ENCODE measurements at places on chromosomes 7 and 10. TPM values are rescaled to one million over a fixed set of nuclear protein-coding genes. Genes with fewer than 3 reads are reported as not detected.

GRCh38 chr10:35236739-35237138, 99.6 kb upstream of the CCNY start:
- no peak for DNase-seq

- no peak for DNase-seq
These were observed 138.1 kb upstream of the BTBD16 start for GRCh38 chr10:122132882-122133565.

- no peak for DNase-seq
These were observed 102.0 kb downstream of the SFMBT2 start for GRCh38 chr10:7308826-7309225.

DNA sequence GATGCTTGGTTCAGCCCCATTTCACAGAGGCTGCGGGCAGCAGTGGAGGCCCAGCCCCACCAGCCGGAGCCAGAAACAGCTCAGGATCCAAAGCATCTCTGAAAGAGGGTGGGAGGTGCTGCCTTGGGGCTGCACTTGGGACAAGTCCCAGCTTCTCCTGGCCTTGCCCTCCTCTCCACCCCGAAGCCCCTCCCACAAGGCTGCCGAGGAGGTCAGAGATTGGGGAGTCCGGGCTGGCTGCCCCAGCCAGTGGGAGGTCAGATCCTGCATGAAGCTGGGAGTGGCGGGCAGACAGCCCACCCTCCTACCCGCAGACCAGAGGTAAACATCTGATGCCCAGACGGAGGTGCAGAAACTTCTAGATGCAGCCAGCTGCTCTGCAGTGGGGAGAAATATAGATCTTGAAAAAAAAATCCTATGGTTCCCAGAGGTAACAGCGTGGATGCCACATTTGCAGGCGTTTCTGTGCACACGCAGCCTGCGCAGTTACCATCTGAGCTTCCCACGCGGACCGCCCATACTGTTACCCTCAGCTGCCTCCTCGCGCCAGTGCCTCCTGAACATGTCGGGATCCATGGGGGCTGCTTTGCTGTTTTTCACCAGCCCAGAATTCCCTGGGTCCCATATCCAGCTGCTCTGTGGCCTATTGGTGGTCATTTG, 36.9 kb upstream of the GNA12 start:
- DNase-seq, result no peak

GRCh38 chr7:34277016-34277802, 371.9 kb downstream of the BMPER start:
- DNase-seq, result no peak

DNA sequence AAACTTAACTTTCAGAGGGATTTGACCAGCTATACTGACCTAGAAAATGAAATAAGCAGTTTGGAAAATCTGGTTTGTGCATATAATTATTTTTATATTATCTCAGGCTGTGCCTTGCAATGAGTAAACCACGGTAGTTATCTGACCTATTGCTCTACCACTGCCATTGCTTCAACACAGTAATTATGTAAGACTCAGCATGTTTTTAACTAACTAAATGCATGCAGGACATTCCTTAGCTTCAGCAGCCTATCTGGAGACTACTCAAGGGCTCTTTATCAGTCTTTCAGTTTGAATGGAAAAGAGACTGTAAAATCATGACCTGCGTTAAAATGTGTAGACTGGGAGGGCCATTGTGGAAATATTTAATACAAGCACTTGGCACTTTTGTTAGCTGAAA, 22.5 kb downstream of the CHN2 start:
- DNase-seq, result no peak

DNA sequence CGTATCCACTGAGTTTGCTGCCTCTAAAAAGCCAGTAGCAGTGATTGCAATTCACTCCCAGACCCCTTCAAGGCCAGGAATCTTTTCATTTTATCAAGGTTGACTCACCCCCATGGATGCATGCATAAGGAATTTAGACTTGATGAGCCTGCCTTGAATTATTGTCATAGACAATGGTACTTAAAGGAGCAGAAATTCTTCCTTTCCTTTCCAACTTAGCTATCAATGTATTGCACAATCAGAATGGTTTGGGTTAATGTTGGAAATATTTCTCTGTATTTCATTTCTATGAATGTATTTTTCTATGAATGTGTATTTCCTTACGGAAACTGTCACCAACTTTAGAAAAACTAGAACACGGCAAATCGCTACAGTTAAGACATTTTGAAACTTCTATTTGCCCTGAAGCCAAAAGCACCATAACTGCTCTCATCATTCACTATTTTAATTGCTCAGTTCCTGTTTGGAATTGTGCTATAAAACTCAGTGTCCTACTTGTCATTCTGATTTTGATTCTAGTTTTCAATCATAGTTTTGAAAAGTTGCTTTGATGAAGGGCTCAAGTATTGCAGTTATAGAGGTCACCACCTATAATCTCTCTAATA, 355.7 kb upstream of the AKR1E2 start:
- no peak for DNase-seq

- DNase-seq, result no peak
These were observed 933 bp upstream of the RNF32 start for GRCh38 chr7:156639426-156640256.

GRCh38 chr10:119026301-119027110, 3.0 kb upstream of the NANOS1 start:
- no peak for DNase-seq

- no peak for DNase-seq
These were observed 81.2 kb downstream of the ZNRF2 start for GRCh38 chr7:30365621-30366020.

DNA sequence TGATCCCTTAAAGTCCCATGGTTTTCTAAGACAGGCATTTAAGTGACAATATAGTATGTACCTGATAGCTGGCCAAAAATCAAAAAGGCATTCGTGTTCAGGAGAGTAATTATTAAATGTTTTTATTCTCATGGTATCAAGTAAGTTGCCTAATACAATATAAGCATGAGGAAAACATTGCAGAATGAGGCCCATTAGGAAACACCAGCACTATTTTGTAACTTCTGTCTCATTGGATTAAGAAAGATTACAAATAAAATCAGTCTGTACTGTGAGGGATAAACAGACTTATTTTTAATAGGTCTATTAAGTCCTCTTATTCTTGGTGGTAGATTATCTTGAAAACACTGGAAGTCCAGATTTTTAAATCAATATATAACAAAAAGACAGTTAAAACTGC, 110.1 kb downstream of the SNX13 start:
- DNase-seq, result no peak

- no peak for DNase-seq
These were observed 2.4 kb downstream of the ZNF488 start for GRCh38 chr10:47381427-47382379.

DNA sequence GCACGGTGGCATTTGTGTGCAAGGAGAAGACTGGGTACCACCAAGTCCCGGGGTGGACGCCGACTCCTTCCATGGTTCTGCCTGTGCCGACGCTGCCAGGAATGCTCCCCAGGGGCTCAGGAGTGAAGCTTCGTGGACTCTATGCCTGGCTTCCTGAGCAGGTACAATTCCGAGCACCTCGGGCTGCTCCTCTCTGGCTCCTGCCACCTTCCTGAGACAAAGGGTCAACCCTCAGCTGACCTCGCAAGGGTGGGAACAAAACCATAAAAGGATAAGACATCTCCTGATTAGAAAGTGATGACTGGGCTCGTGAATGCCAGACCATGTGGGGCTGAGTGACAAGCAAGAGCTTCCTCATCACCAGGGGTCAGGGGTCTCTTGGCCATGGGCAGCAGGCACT, 31.8 kb downstream of the CALML3 start:
- no peak for DNase-seq

- no peak for DNase-seq
These were observed 38.8 kb downstream of the ERLIN1 start for GRCh38 chr10:100146875-100147650.

- no peak for DNase-seq
These were observed 418.2 kb upstream of the AKR1E2 start for GRCh38 chr10:4407783-4408182.

- no peak for DNase-seq
These were observed 29.2 kb upstream of the TNS3 start for GRCh38 chr7:47611045-47611511.

- no peak for DNase-seq
These were observed 6.6 kb downstream of the PILRB start for GRCh38 chr7:100364480-100364879.

- DNase-seq, result no peak
These were observed 556.3 kb downstream of the GRM8 start for GRCh38 chr7:126696256-126697038.

DNA sequence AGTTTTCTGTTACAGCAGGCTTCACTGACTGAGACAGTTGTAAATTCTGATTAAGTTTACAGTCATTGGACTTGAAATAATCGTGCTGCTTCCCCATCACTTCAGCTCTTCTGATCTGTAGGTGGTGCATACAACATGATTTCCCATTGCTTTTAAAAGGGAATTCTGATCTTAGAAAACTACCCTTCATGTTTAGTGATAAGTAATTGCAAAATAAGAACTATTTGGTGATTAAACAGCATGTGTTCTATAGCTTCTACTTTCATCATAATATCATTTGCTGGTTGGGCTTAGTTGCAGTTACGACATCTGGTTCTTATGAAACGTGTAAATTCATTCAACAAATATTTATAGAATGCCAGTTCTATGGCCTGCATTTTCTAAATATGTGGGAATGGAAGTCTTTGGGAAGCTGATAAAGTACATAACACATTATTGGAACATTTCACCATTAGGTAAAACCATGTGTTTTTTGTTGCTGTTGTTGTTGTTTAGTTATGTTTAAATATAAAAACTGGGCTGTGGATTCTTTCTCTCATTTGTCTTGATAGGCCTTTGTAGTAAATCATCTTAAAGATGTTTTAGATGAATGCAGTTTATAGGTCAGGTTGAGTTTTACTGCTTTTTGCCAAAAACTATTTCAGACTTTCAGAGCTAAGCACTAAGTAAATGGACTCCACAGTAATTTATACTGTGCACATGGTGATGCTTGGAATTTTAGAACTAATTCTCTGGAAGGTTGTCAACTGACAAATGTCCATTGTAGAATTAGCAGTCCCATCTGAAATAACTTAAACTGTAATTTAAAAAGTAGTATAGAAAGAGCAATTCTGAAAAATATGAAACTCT, 13.1 kb downstream of the GNAI1 start:
- peak; percentile 85 for DNase-seq

DNA sequence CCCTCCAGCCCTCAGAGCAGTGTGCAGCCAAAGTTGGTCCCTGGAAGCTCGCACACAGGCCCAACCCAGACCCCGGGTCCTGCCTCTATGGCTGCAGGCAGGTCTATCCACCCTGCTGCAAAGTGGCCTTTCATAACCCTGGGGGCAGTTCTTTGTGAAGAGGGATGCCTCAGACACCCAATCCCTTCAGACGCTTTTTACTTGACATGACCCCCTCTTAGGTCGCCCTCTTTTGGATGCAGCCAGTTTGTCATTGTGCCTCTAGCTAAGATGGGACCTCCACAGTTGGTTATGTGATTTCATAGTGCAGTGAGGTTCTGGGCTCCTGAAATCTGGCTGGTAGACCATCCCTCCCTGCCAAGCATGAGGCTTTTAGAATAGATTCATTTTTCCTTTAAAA, 27.3 kb downstream of the SMKR1 start:
- DNase-seq, result no peak

- DNase-seq, result no peak
These were observed 18.9 kb downstream of the CEP55 start for GRCh38 chr10:93515071-93516005.

DNA sequence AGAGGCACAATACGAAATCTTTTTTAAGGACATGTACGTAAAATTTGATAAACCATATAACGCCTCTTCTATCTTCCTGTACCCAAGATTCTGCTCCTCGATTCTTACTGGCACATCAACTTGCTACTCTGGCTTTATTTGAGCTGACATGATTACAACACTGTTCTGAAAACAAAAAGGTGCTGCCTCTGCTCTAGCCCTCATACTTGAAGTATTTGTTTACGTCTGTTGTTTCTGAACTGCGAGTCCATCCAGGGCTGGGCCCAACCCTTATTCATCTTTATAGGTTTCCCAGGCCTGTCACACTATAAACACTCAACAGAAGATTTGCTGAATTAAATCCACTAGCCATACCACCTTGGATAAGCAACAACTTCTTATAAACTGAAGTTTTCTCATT, 96.2 kb upstream of the SVIL start:
- no peak for DNase-seq

- no peak for DNase-seq
These were observed 73.2 kb upstream of the CHST15 start for GRCh38 chr10:124166431-124167125.

GRCh38 chr7:17773289-17773626, 167.0 kb downstream of the SNX13 start:
- no peak for DNase-seq

DNA sequence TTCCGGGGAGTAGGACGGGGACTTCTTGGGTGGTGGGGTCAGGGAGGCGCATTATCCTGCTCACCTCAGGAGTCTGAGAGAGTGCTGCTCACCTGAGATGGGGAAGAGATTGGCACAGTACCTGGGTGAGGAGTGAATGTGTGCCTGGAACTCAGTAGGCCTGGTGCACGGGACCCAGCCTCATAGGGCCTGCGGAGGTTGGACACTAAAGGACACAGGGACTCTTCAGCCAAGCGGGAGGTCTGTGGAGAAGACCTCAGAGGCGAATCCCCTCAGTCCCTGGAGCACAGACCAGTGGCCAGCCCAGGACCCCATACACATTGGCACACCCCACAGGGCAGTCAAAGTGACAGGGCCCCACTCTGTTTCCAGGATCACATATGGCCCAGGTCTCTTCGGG, 73.2 kb downstream of the OAT start:
- no peak for DNase-seq

DNA sequence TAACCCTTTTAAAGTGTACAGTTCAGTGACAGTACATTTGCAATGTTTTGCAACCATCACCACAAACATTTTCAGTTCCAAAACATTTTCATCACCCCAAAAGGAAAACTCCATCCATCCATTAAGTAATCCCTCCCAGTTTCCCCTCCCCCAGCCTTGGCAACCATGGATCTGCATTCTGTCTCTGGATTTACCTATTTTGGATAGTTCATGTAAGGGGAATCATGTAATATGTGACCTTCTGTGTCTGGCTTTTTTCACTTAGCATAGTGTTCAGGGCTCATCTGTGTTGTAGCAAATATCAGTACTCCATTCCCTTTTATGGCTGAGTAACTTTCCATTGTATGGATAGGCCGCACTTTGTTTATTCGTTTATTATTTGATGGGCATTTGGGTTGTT, 13.0 kb downstream of the PALD1 start:
- DNase-seq, result no peak

GRCh38 chr10:60955316-60955715, 11.3 kb upstream of the RHOBTB1 start:
- DNase-seq, result no peak

Gene INA
- total RNA-seq, result 0.99 TPM

Gene DYNC1I1
- total RNA-seq, result 1.1 TPM

Gene AKR1D1
- not detected for total RNA-seq

Gene SYT15B
- 0.59 TPM for total RNA-seq

Gene ZNF716
- not detected for total RNA-seq

Gene SH2B2
- total RNA-seq, result 2.0 TPM

Gene POMZP3
- total RNA-seq, result 3.7 TPM

Gene OR2A7
- 12.5 TPM for total RNA-seq

Gene WEE2
- 0.10 TPM for total RNA-seq

Gene PTPN20
- total RNA-seq, result 3.2 TPM

Gene NPM3
- 35.1 TPM for total RNA-seq

Gene MALRD1
- 12.8 TPM for total RNA-seq

Gene NCF1
- total RNA-seq, result 2.7 TPM

Gene CTAGE6
- total RNA-seq, result 1.3 TPM

Gene RBP4
- total RNA-seq, result 55.5 TPM
